ENCODE measurements at places on chromosomes 1 and 21.

GRCh38 chr1:246367041-246367440, 140.0 kb downstream of the SMYD3 start:
- peak; percentile 52 for DNase-seq

DNA sequence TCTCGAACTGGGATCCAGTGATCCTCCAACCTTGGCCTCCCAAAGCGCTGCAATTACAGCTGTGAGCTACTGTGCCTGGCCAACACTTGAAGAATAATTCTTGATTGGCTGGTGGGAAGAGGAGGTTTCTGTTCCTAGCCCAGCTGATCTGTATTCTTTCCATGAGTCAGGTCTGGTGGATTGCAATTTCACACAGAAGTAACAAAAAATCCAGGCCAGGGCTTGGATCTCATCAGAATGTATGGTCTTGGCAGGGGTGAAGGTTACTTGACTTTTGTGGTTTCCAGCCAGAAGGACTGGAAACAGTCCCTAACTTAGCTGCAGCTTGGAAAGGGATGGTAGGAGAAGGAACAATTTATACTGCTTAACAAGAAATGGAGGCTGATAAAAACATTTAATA, 5.1 kb upstream of the HP1BP3 start:
- peak; percentile 95 for DNase-seq

DNA sequence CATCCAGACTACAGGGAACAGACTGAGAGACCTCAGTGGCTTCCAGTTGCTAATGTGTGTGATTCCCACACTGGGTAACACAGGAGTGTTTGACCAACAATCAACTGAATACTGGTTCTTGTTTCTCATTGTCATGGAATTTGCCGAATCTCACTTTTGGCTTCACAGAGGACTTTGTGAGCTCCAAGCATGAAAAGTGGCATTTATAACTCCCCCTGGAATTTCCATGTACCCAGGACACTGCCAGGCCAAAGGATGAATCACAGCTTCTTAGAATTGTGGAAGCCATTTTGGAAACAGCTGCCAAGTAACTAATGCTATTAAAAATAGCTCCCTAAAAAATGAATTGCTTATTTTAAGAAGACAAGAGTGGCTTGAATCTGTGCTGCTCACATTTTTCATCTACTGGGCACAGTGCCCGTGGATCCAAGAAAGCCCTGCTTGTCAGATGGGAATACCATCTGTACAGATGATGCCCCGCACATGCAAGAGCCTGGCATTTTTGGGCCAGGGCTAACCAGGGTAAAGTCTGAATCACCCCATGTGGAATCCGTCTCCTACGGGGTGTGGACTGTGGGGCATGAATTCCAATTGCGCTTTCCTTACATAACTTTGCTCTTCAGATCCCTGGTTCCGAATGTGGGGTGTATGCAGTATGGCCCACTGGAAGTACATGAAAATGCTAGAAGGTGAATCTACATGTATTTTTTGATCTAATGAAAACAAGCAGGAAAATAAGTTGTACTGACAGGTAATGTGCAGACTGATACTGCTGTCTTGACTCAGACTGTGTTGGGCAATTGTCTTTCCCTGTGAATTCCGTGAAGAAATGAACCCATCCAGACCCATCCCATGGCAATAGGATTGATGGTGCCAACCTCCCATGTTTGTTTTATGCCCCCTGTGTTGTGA, 487.3 kb downstream of the SIPA1L2 start:
- peak; percentile 80 for DNase-seq

- DNase-seq = peak; percentile 56
Measured at GRCh38 chr1:116881879-116882520, 27.7 kb upstream of the PTGFRN start.

GRCh38 chr21:39675993-39676661, 63.4 kb downstream of the B3GALT5 start:
- peak; percentile 88 for DNase-seq

DNA sequence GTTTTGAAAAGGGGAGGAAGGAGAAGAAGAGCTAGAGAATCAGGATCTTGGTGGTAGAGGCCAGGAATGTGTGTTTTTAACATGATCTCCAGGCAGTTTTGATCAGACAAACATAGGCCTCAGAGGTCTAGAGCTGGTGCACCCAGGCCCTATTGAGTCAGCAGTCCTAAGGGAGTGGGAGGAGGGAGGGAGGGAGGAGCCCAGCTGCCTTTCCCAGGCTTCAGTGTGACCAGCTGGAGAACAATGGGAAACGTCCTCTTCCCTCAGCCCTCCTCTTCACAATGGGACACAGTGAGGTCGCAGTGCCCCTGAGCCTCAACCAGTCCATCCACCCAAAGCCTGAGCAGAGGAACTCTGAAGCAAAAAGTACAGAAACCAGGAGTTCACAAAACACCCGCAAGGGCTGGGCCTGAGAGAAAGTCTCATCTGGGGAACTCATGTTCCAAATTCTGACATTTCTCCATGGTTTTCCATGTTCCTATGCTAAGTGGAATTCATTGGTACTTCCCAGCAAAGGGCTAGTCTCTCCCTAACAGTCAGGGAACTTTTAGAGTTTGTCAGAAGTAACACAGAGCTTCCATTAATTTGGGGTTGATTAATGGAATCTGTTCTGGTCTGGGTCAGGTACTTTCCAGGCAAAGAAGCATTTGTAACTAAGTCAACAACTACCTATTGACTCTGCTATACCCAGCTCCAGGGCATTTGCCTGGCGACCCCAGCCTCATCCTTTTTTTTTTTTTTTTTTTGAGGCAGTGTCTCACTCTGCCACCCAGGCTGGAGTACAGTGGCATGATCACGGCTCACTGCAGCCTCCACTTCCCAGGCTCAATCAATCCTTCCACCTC, 37.5 kb downstream of the ELAPOR1 start:
- DNase-seq = peak; percentile 46

GRCh38 chr1:14371771-14372497, 226.6 kb upstream of the KAZN start:
- no peak for DNase-seq

DNA sequence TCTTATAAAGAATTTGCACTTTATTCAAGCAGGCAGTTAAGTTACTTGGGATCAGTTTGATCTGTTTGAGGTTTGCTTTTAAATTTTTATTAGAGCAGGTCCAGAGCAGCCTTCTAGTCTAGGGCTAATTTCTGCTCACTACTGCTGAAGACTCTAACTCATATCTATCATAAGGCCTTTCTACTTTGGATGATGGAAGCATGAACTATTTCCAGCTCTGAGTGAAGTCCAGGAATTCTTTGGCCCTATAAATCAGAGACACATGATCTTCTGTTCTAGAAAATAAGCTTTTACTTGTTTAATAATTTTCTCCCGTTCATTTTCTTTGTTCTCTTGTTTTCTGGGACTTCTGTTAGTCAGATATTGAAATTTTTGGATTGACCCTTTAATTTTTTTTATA, 14.7 kb downstream of the NIBAN1 start:
- peak; percentile 7 for DNase-seq

DNA sequence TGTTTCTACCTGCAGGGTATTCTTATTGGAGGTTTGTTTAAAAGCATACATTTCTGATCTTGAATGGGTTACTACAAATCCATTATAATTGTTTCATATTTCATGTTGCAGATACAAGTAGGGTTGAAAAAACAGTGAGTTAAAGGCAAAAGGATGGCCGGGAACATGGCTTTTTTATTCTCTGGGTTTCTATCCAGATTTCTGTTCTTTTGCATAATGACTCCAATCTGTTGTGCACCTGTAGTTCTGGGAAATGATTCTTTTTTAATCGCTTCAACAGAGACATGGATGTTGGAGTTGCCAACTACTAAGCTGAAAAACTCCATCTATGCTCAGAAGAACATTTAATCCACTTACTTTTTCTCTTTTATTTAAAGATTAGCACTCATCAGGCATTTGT, 2.7 kb upstream of the ADAMTS1 start:
- DNase-seq = no peak

GRCh38 chr1:157006676-157007075, 38.9 kb downstream of the ARHGEF11 start:
- no peak for DNase-seq

GRCh38 chr1:27403065-27403726, 10.8 kb downstream of the GPR3 start:
- peak; percentile 28 for DNase-seq

- DNase-seq = no peak
Measured at GRCh38 chr1:158534496-158534895, 19.7 kb downstream of the OR6Y1 start.

- DNase-seq = no peak
Measured at GRCh38 chr1:108048301-108049177, 83.6 kb upstream of the VAV3 start.

DNA sequence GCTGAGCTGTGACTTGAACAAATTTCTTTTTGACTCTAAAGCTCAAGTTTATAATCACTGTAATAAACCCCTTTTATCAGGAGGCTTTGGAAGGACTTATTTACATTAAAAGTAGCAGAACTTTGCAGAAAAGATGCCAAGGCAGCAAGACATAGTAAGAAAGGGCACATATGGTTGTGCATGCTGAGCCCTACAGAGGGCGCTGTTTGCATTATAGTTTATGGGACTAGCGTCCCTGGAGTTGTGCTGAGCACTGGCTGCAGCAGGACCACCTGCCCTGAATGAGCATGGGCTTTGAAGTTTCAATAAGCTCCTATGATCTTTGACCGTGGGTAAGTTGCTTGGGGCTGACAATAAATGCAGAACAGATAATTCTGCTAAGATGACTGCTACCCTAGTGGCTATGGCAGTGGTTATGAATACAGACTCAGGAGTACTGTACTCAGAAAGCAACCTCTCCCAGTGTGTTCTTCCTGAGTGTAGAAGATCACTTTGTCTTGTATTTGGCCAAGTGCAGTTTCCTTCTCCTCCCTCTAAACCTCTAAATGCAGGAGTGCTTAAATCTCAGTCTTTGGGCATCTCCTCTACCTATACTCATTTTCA, 45.4 kb upstream of the USP1 start:
- DNase-seq = peak; percentile 4

GRCh38 chr1:24070821-24071393, 41.0 kb downstream of the MYOM3 start:
- peak; percentile 76 for DNase-seq
